ENCODE measurements at places on chromosomes 13 and 19.

DNA sequence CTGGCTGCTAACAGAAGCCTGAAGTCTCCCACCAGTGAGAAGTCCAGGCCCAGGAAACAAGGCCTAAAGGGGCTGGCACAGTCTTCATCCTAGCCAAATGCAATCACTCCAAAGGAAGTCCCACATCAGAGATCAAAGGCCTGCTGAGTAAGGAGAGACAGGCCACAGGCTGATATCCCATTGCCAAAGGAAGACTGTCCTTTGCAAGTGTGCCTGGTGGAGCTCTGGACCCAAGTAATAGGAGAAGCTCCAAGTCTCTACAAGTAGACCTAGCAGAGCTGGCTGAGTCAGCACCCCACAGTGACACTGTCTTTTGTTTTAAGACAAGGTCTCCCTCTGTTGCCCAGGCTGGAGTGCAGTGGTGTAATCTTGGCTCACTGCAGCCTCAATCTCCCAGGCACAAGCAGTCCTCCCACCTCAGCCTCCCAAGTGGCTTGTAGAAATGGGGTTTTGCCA, 4.5 kb downstream of the DBP start:
- no peak for DNase-seq

- no peak for DNase-seq
These were observed 60.3 kb downstream of the SLC7A9 start for GRCh38 chr19:32809254-32809653.

- no peak for DNase-seq
These were observed 23.5 kb downstream of the COL5A3 start for GRCh38 chr19:9986787-9987281.

GRCh38 chr19:6590827-6591319, at the start of gene CD70:
CD70 (minus strand) TSS chr19:6591150; CDS start chr19:6591002, 148 bp downstream.
- no peak for DNase-seq

- DNase-seq = no peak
These were observed 3.9 kb upstream of the CERS1 start for GRCh38 chr19:18899624-18900560.

Data from cortex of kidney (tissue), 1 donor.